Stimulated activated CD8-positive, alpha-beta memory T cell treated with anti-CD3 and anti-CD28 coated beads, Interleukin-4, amount 100 ng/mL, for 4 hours (primary cell): ENCODE measurements at places on chromosomes 2 and 18.

DNA sequence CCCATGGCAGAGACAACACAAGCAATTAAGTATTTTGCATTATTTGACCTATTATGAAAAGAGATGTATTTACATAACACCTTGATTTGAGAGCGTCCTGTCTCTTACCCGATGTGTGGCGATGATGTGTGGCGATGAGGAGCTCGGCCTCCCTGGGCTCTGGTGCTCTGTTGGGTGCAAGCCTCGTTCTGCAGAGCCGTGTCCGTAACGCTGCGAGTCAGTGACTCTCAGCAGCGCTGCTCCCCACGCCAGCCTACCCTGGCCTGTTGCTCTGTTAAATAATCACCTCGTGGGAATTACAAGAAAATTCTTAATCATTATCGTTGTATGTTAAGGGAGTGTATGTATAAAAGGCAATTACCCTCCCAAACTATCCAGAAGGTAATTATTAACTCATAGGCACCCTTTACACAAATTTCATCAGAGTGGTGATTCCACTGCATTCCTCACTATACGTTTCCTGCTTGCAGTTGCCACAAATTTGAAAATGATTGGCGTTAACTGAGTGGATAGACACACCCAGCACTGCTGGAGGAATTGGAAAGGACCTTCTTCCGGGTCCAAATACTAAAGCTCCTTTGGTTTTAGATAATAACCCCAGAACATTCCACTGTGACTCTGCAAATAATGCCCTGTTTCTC is 52.0 kb upstream of the NFATC1 start:
- DNase-seq = no peak

GRCh38 chr18:30081122-30081521 is 961.4 kb downstream of the DSC3 start:
- no peak for DNase-seq

DNA sequence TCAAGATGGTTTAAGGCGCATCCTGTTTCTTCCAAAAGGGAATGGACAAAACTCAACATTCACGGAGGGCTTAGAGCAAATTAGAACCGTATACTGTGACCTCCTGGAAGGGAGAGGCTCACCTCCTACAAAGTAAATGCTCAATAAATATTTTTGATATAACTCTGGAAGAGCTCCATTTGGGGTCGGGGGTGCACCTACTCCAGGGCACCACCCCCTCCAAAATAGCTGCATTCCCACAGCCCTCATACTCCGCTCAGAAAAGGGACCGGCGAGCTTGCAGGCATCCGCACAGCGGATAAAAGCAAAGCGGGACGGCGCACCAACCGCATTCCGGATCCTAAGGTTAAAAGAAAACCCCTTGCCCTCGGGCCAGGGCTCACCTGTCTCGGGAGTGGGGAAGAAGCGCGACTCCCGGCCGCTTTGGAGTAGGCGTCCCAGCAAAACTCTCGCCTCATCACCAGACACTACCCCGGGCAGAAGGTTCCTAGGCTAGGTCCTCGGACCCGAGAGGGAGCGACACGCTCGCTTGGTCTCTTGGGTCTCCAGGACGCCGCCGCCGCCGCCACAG is 378 bp downstream of the WDPCP start:
- no peak for DNase-seq

DNA sequence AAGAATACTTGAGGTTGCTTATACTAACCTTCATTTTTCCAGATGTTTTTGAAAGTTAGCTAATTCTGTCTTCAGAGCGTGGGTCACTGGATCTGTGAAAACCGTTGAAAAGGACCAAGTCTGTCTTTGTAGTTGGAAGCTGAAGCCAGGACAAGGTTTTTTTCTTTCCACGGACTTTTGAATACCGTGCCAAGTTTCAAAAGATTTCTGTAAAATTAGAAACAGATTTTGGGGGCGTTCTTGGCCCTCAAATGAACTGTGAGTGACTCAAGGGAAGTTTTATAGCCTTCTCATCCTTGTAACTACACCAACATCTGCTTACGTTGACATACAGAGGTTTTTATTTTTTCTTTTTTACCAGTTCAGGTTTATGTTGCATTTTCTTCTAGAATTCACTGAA is at the start of gene FAP:
FAP (minus strand) TSS at position 152 of the 400 bp plus-strand sequence; CDS start at position 34, 118 bp downstream.
- DNase-seq = no peak

DNA sequence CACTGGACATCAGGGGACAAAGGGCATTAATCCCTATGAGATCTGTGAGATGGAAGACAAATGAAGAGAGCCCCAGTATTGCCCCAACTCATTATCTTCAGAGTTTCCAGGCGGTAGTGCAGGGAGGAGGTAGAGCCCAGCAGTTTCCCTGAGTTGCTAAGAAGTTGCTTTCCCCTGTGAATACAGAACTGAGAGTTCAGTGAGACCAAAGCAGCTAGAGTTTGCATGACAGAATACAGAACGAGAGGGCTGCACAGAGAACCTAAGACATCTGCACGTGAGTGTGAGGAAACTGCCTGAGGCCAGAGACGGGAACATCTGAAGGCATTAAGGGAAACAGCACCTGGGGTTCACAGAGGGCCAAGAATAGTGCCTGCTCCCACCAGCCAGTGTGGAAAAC is 18.1 kb upstream of the PGAP1 start:
- DNase-seq = no peak

DNA sequence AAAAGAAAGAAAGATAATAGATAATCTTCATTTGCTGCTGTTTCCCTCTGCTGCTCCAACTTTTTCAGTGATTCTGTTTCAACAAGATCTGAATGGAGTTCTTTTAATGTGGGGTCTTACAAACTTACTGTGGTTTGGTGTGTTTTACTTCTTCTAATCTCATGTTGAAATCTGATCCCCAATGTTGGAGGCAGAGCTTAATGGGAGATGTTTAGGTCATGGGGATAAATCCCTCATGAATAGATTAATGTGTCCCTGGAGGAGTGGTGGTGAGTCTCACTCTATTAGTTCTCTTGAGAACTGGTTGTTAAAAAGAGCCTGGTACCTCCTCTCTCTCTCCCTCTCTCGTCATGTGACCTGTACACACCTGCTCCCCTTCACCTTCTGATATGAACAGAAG is 442.4 kb downstream of the EPHA4 start:
- DNase-seq = no peak

GRCh38 chr18:71362140-71362539 is 1073.3 kb downstream of the SOCS6 start:
- DNase-seq = no peak

GRCh38 chr2:110667071-110667470 is 10.8 kb downstream of the BUB1 start:
- DNase-seq = no peak

- DNase-seq = no peak
These were observed 66.3 kb downstream of the SLC66A2 start for GRCh38 chr18:79884963-79885728.

DNA sequence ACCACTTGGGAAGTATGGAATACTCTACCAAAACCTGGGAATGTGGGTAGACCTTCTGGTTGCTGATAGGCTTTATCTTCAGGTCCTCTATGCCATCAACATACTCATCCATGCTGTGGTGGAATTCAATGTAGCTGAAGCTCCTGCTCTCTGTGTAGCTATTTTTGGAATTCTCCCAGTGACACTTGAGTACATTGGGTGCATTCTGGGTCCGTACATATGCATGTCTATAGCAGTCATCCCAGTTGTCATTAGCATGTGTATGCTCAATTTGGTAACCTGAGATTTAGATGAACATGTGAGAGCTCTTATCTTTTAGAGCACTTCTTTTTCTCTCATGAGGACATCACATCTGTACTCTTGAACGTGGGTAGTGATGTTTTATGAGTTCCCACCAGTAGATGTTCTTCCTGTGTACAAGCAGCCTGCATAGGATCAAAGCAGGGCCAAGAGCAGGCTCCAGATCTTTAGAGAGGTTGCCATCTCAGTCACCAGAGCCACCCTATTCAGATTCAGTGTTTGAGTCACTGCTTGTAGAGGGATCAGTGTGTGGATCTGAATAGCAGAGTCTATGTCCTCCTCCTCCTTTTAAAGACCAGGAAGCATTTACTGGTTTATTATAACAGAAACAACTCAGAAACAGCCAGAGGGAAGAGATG is 65.9 kb downstream of the MGAT5 start:
- no peak for DNase-seq

DNA sequence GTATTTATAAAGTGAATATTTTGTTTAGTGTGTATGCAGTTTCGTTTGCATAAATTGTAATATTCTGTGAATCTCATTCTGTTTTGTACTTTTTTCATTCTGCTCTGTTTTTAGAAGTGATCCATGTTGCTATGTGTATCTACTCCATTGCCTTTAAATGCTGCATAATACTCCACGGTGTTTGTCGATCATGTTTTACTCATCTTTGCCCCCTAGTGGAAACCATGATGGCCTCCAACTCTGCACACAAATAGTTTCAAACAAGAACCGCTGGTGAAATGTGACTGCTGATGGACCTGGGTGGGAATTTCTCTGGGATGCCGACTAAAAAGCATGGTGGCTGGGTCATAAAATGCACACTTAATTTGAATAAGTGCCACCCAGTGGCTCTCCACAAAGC is 32.0 kb upstream of the SKOR2 start:
- DNase-seq = no peak

DNA sequence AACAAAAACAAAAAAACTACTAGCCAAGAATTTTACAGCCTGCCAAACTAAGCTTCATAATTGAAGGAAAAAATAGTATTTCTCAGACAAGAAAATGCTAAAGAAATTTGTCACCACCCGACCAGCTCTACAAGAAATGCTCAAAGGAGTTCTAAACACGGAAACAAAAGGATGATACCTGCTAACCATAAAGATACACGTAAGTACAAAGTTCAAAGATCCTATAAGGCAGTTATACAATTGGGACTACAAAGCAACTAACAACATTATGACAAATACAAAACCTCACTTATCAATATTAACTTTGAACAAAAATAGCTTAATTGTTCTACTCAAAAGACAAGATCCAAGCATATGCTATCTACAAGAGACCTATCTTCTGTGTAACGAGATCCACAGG is 64.6 kb downstream of the TRAPPC8 start:
- no peak for DNase-seq

GRCh38 chr18:25262920-25263319 is 89.0 kb downstream of the ZNF521 start:
- DNase-seq = no peak

DNA sequence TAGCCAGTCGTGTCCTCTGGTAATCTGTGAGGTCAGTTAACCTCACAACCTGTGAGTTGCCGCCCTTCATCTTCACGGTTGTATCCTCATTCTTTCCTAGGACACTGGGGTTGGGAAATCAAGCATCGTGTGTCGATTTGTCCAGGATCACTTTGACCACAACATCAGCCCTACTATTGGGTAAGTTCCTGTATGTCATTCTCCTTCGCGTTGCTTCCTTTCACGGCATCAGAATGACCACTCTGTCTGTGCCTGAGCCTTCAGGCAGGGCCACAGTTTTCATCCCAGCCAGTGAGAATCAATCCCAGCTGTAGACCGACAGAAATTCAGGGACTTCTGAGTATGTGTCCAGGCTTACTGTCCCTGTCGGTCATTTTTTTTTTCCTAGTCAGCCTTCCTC is 67.1 kb downstream of the RAB31 start:
- DNase-seq = no peak

GRCh38 chr2:121047383-121047782 is 237.6 kb downstream of the TFCP2L1 start:
- DNase-seq = no peak

- DNase-seq = no peak
These were observed 139.7 kb downstream of the ATP9B start for GRCh38 chr18:79208906-79209305.

DNA sequence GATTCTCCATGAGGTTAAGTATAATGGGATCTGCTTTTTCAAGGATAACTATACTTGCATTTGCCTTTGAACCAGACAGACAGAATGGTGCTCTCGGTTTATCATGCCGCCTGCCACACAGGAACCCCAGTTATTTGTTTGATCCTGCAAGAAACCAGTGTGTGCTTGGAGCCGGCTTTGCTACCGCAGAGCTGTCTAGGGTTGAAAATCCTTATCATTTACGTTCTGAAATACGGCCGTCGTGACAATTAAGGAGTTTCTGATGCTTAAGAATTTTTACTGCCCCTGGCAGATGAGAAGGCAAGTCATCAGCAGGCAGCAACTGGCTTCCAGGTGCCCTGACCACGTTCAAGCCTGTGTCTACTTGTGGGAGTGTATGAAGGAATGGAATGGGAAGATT is 112.0 kb downstream of the GBX2 start:
- DNase-seq = no peak
